Hippocampal formation (tissue), 2 donors: ENCODE measurements at places on chromosomes 6 and 20.

GRCh38 chr20:1463971-1464570 lies 2.6 kb downstream of the NSFL1C start:
- no peak for DNase-seq

GRCh38 chr6:106527979-106528378 lies 101.3 kb downstream of the RTN4IP1 start:
- DNase-seq, result no peak

- no peak for DNase-seq
These were observed 297.1 kb downstream of the DHX35 start for GRCh38 chr20:39259010-39259803.

DNA sequence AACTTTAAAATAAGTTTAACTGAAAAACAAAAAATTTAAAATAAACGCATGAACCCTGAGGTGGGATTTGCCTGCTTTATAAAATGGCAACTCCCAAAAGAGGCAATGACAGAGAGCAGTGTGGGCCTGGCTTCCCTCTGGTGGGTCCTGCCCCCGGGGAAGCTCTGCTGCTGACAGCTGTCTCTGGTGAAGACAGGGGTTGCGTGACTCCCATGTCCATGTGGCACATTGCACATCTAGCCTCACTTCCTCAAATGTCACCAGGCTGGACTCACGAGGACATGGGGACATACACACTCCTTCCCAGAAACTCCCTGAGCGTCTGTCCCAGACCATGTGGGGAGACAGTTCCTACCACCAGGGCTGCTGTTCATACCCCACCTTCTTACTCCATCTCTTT lies 66.2 kb downstream of the ABHD12 start:
- peak; percentile 51 for DNase-seq

- no peak for DNase-seq
These were observed 235.8 kb upstream of the KCNG1 start for GRCh38 chr20:51258582-51259165.

DNA sequence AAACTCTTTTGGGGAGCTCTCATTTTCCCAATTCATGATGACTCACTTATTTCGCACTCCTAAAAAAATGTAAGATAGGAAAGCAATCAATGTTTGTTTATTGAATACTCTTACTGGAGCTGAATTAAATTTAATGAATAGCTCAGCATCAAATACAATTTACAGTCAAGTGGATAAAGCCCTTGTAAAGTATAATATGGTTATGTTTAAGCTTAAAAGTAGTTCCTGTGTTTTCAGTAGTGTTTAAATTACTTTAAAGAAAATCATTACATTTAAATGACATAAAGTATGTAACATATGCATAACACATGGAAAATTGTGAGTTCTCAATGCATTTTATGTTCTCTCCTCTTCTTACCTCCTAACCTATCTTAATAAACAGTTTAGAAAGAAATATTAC lies at the start of gene OR2B3:
Gene OR2B3, minus strand, starts transcription at position 101 of the 400 bp plus-strand sequence. Its CDS starts 65 bp downstream, at position 36.
- no peak for DNase-seq

DNA sequence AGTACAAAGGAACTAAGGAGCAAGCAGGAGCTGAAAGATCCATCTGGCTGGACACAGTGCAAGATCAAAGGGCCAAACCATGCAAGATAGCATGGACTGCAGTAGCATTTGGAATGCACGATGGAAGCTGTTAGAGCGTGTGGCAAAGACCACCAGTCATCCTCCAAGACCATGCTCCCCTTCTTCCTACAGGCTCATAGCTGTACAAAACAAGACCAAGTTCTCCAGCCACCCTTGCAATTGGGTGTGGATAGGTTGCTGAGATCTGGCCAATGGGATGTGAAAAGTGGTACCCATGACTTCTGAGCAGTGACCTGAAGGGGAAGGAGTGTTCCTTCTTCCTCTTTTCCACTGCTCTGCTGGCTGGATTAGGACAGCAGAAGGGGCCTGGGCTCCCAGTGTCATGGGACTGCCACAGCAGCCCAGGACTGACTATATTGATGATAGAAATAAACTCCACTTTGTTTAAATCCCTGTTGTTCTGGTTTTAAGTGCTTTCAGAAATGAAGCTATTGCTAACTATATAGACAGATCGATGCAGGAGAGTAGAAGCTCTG lies 64.9 kb downstream of the SLC22A23 start:
- DNase-seq, result no peak

DNA sequence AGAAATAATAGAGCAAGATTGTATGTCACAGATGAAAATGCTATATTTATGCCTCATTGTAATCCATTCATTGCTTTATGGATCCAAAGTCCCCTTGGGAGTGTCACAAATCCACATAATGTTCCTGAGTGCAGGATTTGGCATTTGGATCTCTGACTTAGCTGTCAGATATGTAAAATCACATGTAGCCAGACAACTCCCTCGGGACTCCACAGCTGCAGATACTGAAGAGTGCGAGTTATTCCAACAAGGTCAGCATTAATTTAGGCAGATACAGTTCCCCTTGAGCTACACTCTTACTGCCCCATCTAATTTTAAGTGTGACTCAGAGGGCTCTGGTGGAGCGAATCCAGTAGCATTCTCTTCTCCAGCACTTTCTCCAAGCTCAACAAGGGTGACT lies 433.2 kb downstream of the CD83 start:
- no peak for DNase-seq

- DNase-seq, result no peak
These were observed 81.5 kb downstream of the RTN4IP1 start for GRCh38 chr6:106547601-106548453.

DNA sequence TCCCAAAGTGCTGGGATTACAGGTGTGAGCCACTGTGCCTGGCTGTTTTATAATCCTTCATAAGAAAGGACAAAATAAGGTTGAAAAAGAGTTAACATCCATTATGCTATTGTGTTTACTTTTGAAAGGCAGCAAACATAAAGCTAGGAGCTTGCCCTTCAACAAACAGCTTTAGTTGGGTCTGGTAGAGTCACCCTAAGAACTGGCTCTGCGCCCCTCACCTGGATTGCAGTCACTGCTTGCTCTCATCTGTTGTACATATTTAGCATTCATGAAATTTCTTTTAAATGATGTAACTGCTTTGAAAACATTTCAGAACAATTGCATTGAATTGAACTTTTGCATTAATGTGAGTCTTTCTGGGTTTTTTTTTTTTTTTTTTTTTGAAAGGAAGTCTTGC lies 38.9 kb downstream of the JARID2 start:
- no peak for DNase-seq

- DNase-seq, result no peak
These were observed 22.8 kb downstream of the ECT2L start for GRCh38 chr6:138818496-138819194.

DNA sequence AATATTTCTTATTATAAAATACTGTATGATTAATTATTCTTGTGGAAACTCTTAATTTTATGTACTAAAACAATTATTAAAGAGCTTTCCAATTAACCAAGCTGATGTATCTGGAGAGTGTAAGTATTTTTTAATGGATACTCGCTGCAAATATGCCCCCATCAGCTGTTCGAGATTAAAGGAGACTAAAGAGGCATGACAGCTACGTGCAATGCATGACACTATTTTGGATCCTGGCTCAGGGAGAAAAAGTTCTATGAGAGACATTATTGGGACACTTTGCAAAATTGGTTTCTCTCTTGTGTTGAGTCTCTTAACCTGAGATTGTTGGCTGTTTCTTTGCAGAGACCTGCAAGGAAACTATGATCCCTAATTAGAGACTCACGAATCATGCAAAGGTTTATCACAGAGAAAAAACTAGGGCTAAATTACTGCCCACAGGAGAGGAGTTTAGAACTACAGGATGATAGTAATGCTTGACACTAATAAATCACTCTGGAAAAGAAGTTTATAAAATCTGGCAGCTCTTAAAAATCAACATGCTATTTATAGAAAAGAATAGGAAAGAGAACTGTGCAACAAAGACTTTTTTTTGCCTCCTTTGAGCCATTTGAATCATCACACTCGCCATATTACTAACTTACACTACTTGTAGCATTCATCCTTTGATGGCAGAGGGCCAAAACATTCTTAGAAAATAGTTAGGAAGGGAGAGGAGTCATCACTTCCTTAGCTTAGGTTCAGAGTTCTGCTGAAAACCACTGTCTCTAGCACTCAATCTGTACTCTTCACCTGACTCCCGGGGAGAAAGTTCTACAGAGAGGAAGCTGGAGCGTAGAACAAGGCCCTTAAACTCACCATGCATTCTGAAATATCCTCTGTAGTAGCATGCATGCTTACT lies 25.3 kb downstream of the NRN1 start:
- no peak for DNase-seq

DNA sequence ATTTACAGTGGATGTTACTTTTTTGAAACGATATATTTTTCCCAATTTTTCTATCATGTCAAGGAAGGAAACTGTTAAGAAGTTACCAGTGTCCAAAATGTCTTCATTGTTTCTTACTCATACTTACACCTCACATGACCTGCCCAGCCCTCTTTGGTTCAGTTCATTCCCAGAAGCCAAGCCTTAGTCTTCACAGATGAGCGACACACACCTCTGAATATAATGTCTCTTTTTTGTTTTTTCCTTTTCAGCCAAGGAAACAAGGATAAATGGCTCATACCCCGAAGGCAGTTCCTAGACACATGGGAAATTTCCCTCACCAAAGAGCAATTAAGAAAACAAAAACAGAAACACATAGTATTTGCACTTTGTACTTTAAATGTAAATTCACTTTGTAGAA lies 225.2 kb downstream of the SMOC2 start:
- DNase-seq, result no peak

DNA sequence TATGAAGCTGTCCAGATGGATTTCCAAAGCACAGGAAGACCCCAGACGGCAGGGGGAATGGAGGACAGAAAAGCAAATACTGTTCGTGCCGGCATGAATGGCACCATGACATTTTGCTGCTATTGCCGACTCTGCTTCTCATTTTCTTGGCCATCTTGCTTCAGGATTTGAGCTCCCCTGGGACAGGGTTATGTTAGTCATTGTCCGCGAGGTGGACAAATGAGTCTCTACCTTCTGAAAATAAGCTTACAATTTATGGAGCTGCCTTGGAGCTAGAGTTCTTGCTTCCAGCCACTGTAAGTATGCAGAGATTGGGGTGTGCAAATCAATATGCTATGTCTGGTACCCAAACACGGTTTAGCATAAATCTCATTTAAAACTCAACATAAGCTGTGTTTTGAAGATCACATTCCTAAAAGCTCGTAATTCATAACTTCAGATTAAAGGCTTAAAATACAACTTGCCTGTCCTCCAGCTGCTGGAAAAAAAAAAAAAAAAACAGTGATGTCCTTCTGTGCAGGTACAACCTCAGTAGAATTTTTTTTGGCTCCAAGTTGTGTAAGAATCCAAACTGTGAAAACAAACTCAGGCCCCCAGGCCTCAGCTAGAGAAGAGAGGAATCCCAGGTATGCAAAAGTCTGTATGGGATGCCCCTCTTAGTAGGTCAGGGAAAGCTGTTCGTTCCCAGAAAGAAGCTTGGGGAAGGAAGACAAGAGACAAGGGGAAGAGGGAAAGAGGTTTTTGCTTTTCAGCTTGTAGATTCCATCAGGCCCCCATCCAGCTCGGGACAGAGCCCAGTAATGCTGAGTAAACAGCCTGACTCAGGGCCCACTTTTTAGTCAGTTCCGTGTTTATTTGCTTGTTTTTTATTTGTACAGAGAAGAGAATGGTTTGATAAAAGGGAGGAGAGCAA lies 184.2 kb upstream of the FOXA2 start:
- DNase-seq, result no peak

DNA sequence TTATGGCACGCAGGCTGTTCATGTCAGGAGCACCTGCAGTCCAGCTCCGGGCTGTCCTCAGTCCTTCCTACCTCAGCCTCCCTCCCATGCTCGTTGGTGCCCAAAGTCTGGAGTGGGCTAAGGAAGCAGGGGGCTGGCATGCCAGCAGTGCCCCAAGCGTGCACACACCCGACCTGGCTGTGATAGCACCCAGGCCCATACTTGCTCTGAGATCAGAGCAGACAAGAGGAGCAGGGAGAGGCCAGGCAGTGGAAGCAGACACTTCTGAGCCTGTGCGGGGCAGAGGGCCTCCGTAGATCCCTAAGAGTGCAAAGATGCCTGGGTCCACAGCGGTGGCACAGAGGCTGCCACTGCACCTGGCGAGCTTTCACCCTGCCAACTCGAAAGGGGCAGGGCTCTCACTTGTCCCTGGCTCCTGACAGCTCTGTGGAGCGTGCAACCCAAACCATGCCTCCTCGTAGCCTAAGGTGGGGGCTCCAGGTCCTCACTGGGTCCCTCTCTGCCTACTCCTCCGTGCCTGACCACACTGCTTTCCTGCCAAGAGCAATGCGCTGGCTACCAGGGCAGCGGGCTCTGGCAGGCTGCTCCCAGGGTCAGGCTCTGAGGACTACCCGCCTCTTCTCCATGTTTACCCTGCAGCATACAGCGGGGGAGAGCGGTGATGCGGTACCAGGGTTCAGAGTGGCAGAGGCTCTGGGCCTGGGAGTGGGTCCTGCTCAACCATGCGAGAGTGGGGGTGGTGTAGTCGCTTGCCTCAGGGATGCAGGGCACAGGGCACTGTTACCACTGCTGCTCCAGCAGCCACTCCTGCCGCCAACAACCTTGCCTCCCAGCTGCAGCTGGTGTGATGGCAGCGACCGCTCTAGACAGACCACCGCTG lies 59.5 kb downstream of the MANEA start:
- DNase-seq, result no peak

- DNase-seq, result no peak
These were observed 11.1 kb upstream of the SCGN start for GRCh38 chr6:25640891-25641290.

DNA sequence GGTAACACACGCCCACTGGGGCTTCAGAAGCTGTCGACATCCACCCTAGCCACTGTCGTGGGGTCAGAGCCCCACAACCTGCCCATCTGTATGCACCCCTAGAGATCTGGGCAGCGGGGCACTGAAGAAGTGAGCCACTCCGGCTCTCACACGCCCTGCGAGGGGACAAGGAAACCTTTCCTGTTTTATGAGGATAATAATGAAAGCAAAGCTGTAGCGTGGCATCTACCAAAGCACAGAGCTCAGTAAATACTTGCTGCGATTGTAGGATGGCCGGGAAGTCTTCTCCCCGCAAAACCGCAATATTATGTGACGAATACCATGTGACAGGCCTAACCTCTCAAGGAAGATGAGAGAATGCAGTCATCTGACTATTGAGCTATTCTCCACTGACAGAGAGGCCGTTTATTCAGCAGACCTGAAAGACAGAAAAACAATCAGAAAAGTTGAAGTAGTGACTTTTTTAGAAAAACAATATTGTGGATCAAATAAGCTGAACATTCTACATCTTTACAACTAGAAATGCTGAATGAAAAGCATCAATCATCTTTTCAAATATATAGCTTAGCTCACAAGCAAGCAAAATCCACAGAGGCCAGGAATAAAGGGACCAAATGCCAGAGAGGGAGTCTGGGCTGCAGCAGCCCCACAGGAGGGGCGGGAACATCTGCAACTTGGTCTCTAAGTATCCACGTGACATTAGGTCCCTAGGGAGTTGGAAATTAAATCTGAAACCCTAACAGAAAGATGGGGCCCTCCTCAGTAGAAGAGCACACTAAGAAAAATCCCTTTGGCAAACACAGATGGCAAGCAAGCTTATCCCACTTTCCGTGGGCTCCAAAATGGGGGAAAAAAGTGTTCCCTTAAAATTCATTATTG lies 207.8 kb downstream of the TTLL2 start:
- no peak for DNase-seq
